ENCODE measurements at places on chromosomes 7 and 10. TPM values are rescaled to one million over a fixed set of nuclear protein-coding genes. Genes with fewer than 3 reads are reported as not detected.

- no peak for DNase-seq
Observed at GRCh38 chr10:72089618-72090017, 1.3 kb upstream of the SPOCK2 start.

DNA sequence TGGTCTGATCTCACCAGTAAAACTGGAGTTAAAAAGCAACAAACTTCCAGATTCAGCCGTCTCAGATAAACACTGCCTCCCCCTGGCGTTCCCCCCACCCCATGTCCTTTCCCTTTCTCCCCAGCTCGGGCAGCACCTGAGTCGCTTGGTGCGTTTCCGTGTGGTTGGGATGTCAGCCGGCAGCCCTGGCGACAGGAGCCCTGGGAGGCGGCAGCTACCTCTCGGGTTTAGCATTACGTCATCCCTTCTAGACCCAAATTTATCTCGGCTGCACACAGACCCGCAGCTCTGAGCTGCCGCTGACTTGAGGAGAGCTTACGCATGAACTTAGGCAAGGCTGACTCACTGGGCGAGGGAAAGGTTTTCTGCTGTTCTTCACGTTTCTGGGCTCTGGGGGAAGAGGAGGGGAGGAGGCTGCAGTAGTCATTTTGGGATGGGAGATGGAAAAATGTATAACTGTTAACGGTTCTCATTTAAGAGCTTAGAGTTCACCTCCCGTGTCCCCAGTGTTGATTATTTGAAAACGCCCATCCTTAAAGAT is 14.4 kb downstream of the MXI1 start:
- peak; percentile 55 for DNase-seq

GRCh38 chr7:15755061-15755460 is 68.6 kb upstream of the MEOX2 start:
- no peak for DNase-seq

DNA sequence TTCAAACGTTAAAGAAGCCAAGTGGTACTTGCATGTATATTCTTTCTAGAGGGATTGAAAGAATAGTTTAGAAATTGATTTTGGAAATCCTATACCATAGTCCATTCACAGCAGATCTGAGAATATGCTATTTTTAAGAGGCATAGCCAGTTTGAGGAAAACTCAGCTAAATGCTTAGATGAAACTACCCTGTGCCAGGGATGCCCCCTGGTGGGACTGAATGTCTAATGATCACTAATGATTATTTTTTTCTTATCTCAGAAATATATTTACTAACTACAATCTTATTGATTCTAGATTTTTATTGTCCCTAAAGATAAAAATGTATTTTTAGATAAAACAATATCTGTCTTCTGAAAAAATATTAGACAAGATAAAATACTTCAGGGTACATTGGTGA is 844.9 kb upstream of the PHF14 start:
- no peak for DNase-seq

The SH2D4B gene
- 0.07 TPM for polyA plus RNA-seq

DNA sequence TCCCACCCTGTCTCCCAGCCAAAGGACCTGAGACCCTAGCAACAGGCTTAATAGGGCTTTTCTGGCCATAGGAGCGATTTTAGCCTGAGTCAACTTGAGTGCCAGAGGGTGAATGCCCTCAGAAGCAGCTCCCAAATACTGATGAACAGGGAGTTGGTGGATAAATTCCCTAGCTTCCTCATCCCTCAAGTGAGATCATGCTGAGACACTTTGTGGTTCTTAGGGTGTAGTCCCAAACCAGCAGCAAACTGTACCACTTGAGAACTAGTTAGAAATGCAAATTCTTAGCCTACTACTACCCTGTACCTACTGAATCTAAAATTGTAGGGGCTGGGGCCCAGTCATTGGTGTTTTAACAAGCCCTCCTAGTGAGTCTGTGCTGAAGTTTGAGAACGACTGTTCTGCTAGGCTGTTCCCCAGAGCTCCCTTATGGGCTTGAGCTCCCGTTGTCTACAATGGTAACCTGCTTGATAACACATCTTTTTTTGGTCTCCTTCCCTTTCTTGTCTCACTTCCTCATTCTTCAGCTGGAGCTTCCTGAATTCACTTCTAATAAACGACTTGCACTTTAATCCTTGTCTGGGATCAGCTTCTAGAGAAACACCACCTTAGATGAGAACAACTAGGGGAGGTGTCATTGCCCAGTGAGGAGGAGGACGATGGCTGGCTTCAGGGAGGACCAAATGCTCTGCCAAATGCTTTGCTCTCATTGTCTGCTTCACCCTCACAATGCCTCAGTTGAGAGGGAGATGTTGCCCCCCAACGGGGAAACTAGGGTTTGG is 18.2 kb upstream of the CDH23 start:
- no peak for DNase-seq

The FAM13C gene
- 10.8 TPM for polyA plus RNA-seq

DNA sequence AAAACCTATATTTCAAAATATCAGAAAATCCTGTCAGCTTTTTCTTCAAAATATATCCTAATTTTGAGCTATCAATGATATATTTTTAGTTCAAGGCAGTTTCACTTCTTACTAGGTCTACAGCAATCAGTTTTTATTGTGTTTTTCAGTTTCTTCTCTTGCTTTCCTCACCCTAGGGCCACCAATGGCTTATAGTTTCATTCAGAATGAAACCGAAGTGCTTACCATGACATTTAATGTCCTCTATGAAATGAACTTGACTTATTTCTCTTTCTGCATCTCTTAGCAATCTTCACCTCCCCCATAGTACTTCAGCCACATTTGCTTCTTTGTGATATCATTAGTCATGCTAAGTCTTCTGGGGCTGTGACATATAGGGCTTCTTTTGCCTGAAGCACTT is 100.3 kb downstream of the ARL5B start:
- no peak for DNase-seq

The CALML3 gene
- not detected for polyA plus RNA-seq

- DNase-seq = no peak
Observed at GRCh38 chr10:42962110-42962901, 114.6 kb upstream of the RET start.

- no peak for DNase-seq
Observed at GRCh38 chr7:98079891-98080648, 26.6 kb upstream of the LMTK2 start.

- no peak for DNase-seq
Observed at GRCh38 chr10:71316056-71316785, 2.8 kb upstream of the SLC29A3 start.

DNA sequence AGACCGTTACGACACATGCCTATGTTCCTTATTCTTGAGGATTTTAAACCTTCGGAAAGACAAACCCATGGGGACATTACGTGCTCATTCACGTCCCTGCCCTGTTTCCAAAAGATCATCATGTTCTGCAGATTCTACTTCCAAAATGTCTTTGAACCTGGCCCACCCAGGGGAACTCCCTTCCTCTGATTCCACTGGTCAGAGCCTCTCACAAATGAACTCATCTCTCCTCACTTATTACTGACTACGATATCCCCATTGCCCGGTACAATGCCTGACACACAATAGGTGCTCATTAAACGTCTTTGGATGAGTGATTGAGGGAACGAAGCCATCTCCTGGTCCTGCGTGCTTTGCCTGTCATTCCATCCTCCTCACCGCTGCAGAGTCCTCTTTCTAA is 168.3 kb upstream of the RNF32 start:
- DNase-seq = no peak

- DNase-seq = no peak
Observed at GRCh38 chr7:111780527-111780926, 218.2 kb upstream of the IMMP2L start.

The DNAH11 gene
- polyA plus RNA-seq = 2.4 TPM

DNA sequence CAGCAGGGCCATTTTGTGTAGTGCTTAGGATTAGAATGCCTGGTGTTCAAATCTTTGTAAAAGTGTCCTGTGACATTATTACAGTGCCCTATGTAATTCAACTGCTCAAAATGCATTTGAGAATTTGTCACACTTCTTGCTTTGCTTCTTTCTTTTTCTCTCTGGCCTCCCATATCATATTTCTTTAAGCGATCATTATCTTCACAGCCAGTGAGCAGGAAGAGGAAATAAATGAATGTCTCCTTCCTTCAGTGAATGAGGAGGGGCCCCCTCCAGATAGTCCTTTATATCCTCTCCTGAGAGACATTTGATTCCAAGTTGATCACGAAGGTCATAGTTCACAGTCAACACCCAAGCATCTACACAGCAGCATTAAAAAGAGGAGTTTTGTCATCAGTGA is 425.1 kb upstream of the NPVF start:
- no peak for DNase-seq

- no peak for DNase-seq
Observed at GRCh38 chr7:100886142-100886935, 3.2 kb downstream of the UFSP1 start.

DNA sequence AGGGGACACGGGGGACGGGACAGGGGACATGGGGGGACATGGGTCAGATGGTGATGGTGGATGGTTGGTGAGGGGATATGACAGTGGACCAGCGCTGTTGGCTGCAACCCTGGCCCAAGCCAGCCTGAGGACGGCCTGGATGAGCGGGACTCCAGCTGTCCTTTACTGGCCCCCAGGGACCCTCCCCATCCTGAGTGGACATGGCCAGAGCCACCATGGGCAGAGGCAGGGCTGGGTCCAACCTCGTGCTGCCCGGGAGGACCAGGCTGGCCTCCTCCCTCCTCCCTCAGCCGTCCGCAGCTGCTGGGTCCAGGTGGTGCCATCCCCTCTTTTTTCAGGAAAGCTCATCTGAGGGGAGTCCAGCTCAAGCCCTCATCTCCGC is 30.4 kb downstream of the GET4 start:
- DNase-seq = no peak

GRCh38 chr10:54815583-54815982 is 14.6 kb upstream of the PCDH15 start:
- DNase-seq = no peak

The RNF148 gene
- polyA plus RNA-seq = not detected

DNA sequence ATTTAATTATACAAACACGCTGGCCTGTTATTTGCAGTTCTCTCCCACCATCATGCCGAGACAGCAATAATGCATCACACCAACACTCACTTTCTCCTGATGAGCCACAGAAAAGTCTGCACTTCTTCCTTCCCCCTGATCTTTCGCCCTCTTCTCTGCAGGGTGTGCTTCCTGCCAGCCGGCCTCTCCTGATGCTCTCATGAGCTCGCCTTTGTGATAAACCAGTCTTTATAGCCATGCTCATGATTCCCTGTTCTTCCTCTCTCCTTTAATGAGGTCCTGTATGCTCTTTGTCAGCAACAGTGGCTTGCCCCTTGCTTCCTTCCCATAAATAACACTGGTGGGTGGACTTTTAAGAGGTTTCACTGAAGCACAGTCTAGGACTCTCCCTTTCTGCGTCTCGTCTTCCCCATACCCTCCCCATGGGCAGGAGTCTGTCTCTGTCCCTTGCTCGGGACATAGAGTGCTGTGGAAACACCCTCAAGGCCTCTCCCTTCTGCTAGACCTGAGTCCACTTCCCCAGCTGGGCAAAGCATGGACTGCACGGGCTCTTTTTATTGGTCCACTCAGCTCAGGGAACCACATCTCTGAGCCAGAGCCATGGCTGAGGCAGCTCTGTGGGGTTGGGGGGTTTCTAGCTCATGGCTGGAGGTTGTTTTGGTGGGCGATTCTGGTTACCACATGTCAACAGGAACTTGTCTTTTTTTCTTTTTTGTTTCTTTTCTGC is 133.9 kb downstream of the C10orf105 start:
- DNase-seq = no peak

The PKD2L1 gene
- 0.23 TPM for polyA plus RNA-seq

DNA sequence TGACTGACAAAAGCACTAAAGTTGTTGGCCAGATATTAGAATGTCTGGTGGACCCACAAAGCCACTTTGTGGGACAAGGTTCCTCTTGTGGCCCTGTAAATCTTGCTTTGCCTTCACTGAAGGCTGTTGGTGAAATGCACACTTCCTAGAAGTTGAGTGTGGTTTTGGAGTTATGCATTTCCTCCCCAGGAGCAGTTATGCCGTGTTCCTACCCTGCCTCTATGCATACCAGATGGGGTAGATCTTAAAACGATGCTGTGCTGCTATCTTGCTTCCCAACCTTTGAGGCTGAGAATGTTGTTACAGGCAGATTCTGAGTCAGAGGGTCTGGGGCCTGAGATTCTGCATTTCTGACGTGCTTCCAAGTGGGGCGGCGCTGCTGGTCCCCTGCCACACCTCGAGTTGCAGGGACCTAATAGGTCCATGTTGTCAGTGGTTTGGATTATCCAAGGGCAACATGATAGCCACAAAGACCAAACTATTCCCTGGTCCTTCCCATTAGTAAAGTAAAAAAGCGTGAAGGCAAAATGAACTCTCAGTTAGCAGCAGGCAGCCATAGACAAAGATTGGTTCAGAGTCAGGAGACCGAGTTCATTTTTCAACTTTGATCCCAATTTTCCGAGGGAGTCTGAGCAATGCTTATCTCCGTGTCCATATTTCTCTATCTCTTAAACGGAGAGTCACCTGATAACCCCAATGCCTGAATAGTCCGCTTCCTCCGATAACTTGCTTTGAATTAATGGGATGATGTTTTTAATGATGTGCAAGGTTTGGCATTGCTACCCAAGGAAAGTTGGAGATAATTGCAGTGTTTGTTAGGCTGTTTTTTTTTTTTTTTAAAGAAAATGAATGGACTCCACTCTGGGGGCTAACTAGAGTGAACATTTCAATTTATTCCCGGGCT is 55.8 kb downstream of the CDHR3 start:
- no peak for DNase-seq

DNA sequence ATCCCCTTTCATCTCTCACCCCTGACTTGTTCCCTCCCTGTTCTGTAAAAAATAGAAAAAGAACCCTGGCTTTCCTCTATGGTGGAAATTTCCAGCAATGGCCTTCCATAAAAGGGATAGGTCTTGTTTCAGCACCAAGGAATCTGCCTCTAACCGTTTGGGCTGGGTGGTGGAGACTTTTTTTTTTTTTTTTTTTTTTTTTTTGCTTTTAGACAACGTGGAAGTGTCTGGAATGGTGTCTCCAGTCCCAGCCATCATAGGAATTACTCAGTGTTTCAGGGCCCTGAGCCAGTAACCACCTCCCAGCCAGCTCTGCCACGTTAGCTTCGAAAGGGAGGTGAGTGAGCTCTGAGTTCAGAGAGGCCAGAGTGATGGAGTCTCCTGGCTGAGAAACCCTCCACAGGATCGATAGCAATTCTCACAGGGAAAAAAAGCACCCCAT is 97.3 kb upstream of the COL1A2 start:
- DNase-seq = no peak

DNA sequence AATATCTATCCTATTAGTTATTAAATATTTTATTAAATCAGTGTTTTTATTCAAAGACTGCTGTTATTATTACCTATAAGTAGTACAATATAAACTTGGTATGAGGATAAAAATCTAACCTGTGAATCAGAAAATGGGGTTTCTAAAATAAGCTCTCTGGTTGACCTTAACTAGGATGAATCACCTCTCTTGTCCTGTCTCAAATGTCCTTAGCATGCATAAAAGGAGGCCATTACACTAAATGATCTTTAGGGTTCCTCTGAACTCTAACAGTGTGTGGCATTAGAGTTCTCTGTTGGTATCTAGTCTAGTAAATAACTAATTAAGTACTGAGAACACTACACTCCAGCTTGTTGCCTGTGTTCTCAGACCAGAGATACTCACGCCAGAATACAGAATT is 143.1 kb upstream of the LRRTM3 start:
- no peak for DNase-seq

DNA sequence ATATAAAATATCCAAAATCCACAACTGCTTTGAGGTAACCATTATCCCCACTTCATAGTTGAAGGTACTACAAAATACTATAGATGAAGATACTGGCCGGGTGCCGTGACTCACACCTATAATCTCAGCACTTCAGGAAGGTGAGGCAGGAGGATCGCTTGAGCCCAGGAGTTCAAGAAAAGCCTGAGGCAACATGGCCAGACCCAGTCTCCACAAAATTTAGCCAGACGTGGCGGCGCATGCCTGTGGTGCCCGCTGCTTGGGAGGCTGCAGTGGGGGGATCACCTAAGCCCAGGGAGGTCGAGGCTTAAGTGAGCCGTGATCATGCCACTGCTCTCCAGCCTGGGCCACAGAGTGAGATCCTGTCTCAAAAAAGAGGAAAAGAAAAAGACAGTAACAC is 21.7 kb downstream of the TMEM254 start:
- DNase-seq = no peak

All from right renal pelvis (tissue), 4 donors.